ENCODE measurements at places on chromosomes 5 and 9. TPM values are rescaled to one million over a fixed set of nuclear protein-coding genes. Genes with fewer than 3 reads are reported as not detected.
A peak's percentile ranks its signal among the peaks of the same experiment; 100 is the strongest.

- DNase-seq, result no peak
Measured at GRCh38 chr5:149732324-149733128, 2.4 kb downstream of the PPARGC1B start.

DNA sequence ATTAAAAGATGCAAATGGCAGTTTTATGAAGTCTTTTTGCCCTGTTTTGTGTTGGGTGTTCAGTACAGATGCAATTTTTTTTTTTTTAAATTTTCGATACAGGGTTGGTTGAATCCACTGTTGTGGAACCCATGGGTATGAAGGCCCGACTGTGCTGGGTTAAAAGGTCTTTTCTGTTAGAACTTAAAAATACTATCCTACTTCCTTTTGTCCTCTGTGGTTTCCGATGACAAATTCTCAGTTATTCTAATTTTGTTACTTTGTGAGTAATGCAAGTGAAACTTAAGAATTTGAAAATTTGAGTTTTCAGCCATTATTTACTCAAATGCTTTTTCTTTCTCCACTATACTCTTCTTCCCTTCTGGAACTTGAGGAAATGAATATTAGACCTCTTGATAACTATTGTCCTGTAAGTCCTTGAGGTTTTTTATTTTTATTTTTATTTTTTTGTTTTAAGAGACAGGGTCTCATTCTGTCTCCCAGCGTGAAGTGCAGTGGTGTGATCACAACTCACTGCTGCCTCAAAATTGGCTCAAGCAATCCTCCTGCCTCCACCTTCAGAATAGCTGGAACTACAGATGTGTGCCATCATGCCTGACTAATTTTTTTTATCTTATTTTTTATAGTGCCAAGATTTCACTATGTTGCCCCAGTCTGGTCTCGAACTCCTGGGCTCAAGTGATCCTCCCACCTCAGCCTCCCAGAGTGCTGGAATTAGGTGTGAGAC, 67.5 kb downstream of the ZCCHC7 start:
- DNase-seq, result no peak

GRCh38 chr9:73773896-73774295, 622.2 kb downstream of the ANXA1 start:
- no peak for DNase-seq

- DNase-seq, result no peak
Measured at GRCh38 chr9:96491880-96492525, 42.0 kb downstream of the HABP4 start.

- DNase-seq, result no peak
Measured at GRCh38 chr5:108528655-108529054, 146.8 kb upstream of the FBXL17 start.

DNA sequence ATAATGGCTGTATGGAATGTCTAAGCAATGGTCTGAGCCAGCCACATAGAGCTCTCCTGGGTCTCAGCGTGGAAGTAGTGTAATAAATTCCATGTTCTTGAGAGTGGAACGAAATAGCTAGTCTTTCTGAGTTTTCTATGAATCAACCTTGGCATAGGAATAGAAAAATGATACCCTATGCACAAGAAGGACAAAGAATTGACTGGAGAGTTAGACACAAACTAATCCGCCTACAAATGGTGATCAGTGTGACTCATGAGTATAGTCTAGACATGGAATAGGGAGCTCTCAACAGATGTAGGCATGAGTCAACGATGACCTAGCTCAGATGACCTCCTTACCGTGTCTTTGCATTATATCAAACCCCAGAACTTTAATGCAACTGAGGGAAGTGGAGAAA, 256.8 kb upstream of the GRIN3A start:
- DNase-seq, result no peak

- peak; percentile 35 for DNase-seq
Measured at GRCh38 chr9:36450110-36450732, 50.2 kb upstream of the RNF38 start.

GRCh38 chr5:100709771-100710170, 174.6 kb downstream of the FAM174A start:
- DNase-seq, result no peak

DNA sequence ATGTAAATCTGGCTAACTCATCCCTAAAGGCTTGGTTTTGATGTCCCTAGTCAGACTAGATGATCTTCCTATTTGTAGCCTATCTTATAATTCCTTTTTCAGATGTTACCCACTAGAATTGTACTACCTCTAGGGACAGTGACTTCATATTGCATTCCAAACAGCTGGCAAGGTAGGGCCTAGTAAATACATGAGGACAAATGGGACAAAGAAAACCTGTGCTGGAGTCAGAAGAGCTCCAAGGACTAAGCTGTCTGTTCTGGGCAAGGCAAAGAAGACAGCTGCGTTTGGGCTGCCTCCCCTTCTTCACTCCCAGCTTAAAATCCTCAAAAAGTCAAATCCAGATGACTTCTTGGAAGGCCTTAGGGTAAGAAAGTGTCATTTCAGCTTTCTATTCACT, 10.0 kb downstream of the DMXL1 start:
- DNase-seq, result no peak

DNA sequence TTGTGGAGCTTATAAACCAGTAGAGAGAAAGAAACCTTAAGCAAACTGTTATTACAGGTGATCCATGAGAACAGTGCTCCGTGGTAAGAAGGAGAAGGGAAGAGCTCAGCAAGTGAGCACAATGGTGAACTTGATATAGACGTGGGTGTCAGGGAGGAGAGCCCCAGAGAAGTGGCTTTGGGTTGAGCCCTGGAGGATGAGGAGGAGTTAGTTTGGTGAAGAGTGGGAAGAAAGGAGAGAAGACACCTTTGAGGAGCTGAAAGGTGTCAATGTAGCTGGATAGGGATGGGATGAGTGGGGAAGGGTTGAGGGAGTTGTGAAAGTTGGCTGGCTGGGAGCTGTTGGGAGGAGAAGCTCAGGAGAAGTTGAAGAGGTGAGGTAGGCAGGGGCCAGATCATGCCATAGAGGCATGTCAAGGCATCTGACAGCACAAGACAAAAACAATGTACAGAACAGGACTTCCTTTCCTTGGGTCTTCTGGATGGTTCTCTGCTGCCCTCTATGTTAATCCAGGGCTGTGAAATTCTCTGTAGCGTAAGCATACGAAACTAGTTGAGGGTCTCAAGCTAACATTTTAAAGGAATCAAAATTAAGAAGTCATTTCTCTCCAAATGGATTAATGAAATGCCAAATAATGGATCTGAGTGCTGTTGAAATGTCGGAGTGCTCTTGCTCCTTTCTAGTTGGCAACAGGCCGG, 501.9 kb downstream of the KDM4C start:
- no peak for DNase-seq

DNA sequence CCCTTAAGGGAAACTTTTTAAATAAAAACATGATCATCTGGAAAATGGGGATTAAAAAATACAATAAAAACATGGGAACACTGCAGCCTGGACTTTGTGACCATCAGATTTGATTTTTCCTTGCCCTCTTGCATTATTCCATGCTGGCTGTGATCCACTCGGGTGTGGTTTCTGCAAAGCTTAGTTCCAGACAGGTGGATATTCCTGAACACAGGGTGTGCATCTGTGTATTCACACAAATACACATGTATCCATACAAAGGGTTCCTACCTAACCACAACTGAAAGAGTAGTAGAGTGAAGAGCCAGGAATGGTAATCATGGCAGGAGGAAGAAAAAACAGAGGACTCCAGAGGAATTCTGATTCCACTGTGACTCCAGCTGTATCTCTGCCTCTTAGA, 178.2 kb downstream of the PAM start:
- DNase-seq, result no peak

- DNase-seq, result no peak
Measured at GRCh38 chr5:88678770-88679381, 204.1 kb downstream of the MEF2C start.

GRCh38 chr5:38806775-38807258, 39.0 kb upstream of the OSMR start:
- DNase-seq, result no peak

GRCh38 chr5:108024986-108025385, 354.2 kb upstream of the EFNA5 start:
- no peak for DNase-seq

DNA sequence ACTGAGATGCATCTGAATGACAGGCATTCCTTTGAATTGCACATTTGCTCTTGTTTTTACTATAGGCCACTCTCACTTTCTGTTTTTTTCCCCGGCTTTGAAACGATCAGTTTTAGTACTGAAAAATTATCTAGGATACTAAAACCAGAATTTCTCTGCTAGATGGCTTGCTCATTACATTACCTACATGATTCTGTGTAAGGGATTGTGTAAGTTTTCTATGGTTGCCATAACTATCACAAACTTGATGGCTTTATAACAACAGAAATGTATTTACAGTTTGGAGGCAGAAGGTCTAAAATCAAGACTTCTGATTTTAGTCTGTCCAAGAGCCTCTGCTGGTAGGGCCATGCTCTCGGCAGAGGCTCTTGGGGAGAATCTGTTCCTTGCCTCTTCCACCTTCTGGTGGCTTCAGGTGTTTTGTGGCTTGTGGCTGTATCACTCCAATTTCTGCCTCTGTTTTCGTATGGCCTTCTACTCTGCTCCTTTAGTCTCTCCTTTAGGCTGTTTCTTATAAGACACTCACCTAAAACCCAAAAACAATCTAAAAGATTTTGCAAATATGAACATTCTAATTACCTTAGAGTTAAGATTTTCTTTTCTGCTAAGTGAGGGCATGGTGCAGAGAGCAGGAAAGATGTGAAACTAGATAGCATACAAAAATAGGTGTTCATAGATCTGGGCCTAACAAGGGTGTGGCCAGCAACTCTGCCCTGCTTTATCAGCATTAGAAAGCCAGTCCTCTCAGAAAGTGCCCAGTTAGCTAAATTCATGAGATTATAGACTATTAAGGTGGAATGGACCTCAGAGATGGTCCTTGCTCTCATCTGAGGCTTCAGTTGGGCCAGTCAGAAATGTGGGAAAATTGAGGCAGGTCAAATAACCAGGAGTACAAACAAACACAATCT, 93.3 kb upstream of the CDKN2B start:
- no peak for DNase-seq

ASS1 gene
- 16.1 TPM for polyA plus RNA-seq

TARS1 gene
- 99.0 TPM for polyA plus RNA-seq

NIM1K gene
- 0.84 TPM for polyA plus RNA-seq

MIGA2 gene
- 15.9 TPM for polyA plus RNA-seq

ORM1 gene
- polyA plus RNA-seq, result 5.3 TPM

ECSCR gene
- 65.7 TPM for polyA plus RNA-seq

LPCAT1 gene
- 116 TPM for polyA plus RNA-seq

SPAAR gene
- polyA plus RNA-seq, result 3.4 TPM

ACO1 gene
- 31.6 TPM for polyA plus RNA-seq

CCL27 gene
- polyA plus RNA-seq, result 0.79 TPM

PCDHGB6 gene
- polyA plus RNA-seq, result 9.3 TPM
